ENCODE measurements at places on chromosomes 1 and 21.
A peak's percentile ranks its signal among the peaks of the same experiment; 100 is the strongest.

GRCh38 chr1:74406759-74407158 lies 105.7 kb downstream of the LRRC53 start:
- DNase-seq = no peak

- no peak for DNase-seq
Observed at GRCh38 chr1:46407636-46408035, 13.5 kb downstream of the FAAH start.

DNA sequence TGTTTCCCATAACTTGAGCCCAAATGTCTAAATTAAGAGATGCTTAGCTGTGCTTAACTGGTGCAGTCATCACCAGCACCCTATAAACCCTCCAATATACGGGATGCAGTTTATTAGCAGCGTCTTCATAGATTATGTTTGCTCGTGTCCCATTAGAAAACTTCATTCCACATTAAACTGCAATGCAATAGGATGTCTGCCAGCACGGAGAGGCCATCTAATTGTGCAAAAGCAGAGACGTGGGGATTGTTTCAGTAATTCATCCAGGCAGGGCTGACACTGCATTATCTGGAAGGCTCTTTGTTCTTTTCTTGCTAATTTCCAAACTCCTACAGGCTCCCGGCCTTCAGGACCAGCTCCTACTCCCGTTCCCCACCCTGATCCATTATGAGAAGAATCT lies 89.5 kb downstream of the CSMD2 start:
- no peak for DNase-seq

GRCh38 chr1:39409055-39409816 lies 82.2 kb upstream of the BMP8A start:
- DNase-seq = no peak

DNA sequence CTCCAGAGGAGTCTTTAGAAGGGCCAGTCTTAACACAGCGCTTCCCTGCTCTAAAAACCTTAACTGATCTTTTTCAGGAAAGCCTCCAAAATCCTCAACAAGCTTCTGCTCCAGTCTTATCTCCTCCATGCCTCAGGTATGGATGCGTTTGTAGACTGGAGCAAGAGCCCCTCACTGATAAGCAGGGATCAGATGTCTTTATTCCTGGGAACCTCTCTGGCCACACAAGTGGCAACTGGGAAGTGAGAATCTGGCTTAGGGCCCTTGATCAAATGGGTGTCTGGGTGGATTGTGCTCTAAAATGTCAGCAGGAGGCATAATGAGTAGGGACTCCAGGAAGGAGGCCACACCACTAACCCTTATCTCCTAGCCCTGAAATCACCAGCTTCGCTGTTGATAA lies 1.4 kb downstream of the ZBTB8A start:
- DNase-seq = peak; percentile 19

DNA sequence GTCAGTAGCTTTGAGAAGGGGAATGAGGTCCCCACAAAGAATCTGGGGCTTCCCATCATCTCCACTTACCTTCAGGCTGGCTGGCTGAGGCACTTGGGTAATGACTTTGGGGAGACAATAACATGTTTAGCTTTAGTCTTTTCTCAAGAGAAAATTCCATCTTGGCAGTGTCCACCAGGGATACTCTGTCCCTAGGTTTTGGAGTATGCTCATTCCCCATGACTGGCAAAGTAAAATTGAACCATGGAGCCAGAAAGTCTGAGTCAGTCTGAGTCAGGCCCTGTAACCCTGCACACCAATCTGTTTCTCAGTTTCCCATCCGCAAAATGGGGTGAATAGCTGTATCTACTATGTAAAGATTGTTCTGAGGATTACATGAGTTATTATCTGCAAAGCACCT lies 28.2 kb downstream of the RUNX1 start:
- no peak for DNase-seq

DNA sequence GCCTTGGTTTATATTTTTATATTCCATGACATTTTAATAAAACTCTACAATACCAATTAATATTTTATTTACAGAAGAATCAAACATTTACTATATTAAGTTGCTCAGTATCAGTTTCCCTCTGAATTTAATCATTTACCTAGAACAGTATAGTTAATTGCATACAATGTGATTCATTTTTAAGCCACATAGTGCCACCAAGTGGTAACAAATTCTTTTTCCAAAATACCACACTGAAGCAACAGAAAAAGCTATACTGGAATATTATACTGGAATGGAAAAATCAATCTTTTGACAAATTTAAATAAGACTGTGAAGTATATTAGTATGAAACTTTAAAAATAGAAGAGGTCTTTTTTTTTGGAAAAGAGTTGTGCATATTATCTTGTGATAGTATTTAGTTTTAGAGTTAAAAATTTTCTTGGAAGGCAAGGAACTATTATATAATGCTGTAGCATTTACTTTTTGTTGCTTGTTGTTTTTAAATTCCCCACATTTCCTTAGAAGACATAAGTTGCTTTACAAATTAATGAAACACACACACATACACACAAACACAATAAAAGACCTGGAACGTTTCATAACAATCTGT lies 57.3 kb downstream of the ZNF644 start:
- DNase-seq = no peak

GRCh38 chr1:170731566-170732251 lies 67.8 kb downstream of the PRRX1 start:
- no peak for DNase-seq

- DNase-seq = no peak
Observed at GRCh38 chr1:9890224-9890731, 19.8 kb downstream of the CTNNBIP1 start.

DNA sequence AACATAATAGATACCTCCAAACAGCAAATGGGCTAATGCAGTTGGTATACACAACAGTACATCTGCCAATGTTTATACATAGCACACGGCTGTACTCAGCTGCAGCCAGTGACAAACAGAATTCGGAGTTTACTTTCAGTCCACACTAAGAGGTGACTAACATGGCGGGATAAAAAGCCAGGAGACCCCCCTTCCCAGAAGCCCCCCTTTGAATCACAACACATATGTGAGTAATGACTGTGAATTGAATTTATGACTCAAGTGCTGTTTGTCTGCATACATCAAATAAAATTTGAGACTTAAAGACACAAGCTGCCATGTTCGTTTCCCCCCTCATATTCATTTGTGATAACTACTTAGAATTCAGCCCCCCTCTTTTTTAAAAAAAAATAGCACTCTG lies 113.2 kb downstream of the RUNX1 start:
- DNase-seq = no peak

DNA sequence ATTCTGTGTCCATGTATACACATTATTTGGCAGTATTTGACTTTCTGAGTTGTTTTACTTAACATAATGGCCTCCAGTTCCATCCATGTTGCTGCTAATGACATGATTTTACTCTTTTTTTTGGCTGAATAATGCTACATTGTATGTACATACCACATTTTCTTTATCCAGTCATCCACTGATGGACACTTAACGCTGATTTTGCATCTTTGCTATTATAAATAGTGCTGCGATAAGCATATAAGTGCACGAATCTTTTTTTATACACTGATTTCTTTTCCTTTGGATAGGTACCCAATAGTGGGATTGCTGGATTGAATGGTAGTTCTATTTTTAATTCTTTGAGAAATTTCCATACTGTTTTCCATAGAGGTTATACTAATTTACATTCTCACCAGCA lies 255.5 kb downstream of the GPR52 start:
- DNase-seq = no peak

- DNase-seq = peak; percentile 50
Observed at GRCh38 chr1:145985502-145986439, 10.6 kb downstream of the TXNIP start.

DNA sequence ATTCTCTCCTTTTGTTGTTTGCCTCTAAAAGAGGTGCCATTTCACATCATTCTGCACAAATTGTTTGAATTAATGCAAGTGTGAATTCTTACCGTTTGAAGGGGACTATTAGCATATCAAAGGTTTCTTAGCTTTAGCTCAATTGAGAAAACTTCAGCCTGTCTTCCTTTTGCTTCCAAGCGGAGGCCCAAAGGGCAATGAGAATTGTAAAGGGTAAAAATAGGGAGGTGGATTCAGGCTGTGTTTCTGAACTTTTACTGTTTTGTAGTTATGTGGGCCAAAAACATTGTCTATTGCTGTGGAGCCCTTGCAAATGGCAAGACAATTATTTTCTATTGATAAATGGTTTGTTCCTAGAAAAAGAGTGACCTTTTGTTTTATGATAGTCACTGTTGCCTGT lies 3.6 kb downstream of the ADGRL2 start:
- DNase-seq = no peak

DNA sequence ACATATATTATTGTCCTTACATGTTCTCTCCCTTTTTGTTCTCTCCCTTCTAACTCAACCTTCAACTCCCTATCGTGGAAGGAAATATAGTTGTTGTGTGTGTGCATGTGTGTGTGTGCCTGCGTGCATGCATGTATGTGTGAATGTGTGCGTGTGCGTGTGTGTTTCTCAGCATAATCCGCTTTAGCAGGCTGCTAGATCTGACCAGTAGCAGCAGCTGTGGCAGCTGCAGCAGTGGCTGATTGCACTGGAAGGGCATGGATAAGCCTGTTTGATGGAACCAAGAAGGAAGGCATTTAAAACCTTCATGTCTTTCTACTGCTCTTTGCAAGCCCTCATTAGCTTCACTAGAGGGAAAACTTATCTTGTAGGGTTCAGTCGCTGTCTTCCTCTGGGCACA lies 65.6 kb upstream of the IRF2BP2 start:
- DNase-seq = peak; percentile 94

DNA sequence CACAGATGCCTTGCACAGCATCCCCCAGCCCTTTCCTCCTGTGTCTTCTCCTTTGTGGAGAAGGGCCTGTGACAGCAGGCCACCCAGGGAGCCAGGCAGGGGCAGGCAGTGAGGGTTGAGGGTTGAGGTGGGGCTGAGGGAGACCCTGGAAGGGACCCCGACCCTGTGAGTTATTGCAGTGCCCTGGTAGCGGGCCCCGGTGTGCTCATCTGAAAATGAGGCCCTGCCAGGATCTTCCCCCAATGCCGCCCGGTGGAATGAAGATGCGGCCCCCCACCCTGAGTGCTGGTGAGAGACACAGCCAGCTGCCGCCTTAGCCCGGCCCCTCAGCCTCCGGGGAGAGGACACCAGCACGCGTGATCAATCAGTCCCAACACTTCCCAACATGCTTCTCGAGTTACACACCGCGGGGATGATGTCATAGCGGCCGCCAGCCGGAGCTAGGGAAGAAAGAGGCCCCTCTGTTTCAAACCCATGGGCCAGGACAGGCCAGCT lies 36.2 kb upstream of the ACTRT2 start:
- DNase-seq = no peak

- no peak for DNase-seq
Observed at GRCh38 chr1:27752360-27752759, 20.7 kb upstream of the STX12 start.

DNA sequence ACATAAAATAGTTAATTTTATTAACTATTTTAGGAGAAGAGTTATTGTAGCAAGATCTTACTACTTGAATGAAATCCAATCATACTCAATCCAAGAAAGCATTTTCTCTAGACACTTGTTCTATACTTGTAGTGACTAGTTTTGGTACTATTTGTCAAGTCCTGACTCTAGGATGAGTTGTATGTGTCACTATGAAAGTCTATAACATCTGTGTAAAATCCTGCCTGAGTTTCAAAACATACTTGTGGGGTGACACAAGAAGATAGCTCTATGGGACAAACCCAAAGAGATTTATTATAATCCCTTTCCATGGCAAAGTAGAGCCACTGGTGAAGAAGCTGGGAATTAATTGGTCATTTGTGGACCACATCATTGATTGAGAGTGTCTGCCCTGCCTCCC lies 1042.2 kb upstream of the ADGRL4 start:
- DNase-seq = no peak

DNA sequence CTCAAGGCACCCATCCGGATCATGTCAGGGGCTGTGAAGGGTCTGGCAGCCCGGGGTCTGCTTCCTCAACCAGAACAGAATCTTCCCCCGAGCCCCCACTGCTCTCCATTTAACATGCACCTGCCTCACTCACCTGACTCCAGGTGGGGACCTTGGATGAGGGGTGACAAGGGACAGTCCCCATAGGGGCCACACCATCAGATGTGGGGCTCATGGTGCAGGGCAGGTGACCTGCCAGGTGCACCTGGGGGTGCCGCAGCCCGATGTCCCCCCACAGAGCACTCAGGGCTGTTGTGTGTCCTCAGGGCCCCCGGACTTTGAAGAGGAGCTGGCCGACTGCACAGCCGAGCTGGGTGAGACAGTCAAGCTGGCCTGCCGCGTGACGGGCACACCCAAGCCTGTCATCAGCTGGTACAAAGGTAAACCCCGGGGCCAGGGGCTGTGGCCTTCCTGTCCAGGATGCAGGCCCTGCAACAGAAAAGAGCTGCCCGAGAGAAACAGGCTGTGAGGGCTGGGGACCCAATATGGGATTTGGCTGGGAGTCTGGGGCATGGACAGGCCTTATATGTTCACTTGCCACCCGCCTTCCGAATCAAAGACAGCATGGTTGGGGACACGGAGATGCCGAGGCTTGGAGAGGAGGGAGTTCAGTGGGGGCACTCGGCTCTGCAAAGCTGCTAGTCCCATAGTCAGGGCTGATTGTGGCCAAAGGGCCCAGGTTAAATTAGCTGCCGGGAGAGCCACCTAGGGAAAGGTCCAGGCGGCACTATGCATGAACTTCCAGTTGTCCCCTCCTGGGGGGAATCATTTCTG lies 64.6 kb downstream of the TRIM11 start:
- peak; percentile 0 for DNase-seq

GRCh38 chr1:228216371-228217320 lies 8.8 kb downstream of the OBSCN start:
- no peak for DNase-seq

GRCh38 chr1:220527279-220527907 lies 543 bp upstream of the MARK1 start:
- DNase-seq = no peak

DNA sequence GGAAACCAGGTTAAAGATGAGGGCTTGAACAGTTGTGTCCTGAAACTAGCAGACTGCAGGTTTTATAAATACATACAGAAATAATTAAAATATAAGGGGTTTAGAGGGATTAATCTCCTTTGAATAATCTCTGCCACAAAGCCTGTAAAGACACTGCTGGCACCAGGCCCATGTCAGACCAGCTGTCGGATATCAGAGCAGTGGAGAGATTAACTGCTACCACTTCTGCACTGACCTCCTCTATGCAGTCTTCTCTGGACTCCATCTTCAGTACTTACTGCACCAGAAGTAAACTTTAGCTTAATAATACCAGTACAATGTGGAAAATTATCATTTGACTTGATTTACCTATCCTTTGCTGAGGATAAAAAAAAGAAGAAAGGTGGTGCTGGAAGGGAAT lies 128.6 kb downstream of the LHX4 start:
- peak; percentile 95 for DNase-seq

- DNase-seq = no peak
Observed at GRCh38 chr21:27060190-27060589, 93.3 kb upstream of the ADAMTS5 start.

DNA sequence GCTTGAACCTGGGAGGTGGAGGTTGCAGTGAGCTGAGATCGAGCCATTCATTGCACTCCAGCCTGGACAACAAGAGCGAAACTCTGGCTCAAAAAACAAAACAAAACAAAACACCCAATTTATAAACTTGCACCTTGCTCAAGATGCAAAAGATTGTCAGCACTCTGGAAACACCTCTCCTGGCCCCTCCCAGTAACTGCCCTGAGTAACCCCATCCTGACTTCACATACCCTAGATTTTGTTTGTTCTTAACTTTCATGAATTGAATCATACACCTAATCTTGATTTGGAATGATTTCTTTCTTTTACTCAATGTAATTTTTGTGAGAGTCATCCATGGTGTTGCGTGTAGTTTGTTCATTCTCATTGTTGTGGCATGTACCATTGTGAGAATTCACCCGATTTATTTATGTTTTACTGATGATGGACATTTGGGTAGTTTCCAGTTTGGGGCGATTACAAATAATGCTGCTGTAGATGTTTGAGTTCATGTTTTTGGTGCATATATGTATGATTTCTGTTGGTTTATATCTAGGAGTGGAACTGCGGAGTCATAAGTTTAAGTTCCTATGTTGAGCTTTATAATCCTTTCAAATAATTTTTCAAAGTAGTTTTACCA lies 10.4 kb downstream of the NECAP2 start:
- no peak for DNase-seq

Data from WERI-Rb-1 (cell line).